ENCODE measurements at places on chromosomes 13 and 19.

GRCh38 chr19:11984986-11985385 lies 20.1 kb downstream of the ZNF763 start:
- no peak for DNase-seq

GRCh38 chr19:30227661-30228112 lies 144.5 kb upstream of the ZNF536 start:
- DNase-seq: peak; percentile 68

DNA sequence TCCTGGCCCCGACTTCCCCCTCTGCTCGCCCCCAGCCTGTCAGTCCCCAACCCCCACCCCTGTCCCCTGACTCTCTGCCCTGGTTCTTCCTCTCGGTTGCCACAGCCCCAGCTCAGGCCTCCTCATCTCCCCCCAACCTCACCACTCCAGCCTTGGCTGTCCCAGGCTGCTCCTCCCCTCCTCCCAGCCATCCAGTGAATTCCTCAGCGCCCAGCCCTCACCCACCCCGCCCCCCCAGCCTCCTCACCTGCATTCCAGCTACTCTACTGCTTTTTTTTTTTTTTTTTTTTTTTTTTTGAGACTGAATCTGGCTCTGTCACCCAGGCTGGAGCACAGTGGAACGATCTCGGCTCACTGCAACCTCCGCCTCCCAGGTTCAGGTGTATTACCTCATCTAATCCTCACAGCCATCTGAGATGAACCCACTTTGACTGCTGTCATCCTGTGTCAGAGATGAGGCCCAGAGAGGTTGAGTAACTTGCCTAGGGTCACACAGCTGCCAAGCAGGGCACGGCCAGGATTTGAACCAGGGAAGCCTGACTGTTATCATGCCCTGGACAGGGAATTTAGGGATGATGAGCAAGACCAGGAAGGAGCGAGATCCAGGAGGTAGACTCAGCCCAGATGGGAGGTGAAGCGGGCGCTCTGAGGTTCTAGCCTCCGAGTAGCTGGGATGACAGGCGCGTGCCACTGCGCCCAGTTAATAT lies 2.6 kb downstream of the SULT2B1 start:
- DNase-seq: peak; percentile 85

GRCh38 chr13:112688560-112689302 lies 1.1 kb upstream of the ATP11A start:
- no peak for DNase-seq

GRCh38 chr19:35901055-35901644 lies 810 bp upstream of the NFKBID start:
- DNase-seq: peak; percentile 47

GRCh38 chr19:34305221-34306083 lies 51.1 kb downstream of the GARRE1 start:
- no peak for DNase-seq

GRCh38 chr13:99743094-99743493 lies 228.5 kb downstream of the ZIC5 start:
- DNase-seq: no peak

GRCh38 chr13:73035660-73036059 lies 23.1 kb upstream of the KLF5 start:
- no peak for DNase-seq

GRCh38 chr19:31505596-31505910 lies 156.3 kb upstream of the TSHZ3 start:
- no peak for DNase-seq

- DNase-seq: no peak
Measured at GRCh38 chr13:77014906-77015685, 11.9 kb downstream of the FBXL3 start.

DNA sequence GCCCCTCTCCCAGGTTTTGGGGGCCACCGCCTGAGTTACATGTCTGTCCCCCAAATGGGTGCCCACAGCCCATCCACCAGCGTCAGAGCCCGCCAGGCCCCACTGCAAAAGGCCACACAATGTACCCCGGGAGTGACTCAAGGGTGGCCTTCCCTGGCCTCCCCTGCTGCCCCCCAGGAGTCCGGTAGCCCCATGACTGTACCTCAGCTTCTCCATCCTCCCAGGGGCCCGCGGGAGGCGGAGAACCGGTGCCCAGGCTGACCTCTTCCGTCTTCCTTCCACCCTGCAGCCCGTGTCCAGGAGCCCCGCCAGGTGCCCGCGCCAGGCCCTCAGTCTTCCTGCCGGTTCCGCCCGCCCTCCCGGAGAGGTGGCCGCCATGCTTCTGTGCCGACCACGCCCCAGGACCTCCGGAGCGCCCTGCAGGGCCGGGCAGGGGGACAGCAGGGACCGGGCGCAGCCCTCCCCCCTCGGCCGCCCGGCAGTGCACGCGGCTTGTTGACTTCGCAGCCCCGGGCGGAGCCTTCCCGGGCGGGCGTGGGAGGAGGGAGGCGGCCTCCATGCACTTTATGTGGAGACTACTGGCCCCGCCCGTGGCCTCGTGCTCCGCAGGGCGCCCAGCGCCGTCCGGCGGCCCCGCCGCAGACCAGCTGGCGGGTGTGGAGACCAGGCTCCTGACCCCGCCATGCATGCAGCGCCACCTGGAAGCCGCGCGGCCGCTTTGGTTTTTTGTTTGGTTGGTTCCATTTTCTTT lies 10.3 kb downstream of the CBARP start:
- DNase-seq: no peak

DNA sequence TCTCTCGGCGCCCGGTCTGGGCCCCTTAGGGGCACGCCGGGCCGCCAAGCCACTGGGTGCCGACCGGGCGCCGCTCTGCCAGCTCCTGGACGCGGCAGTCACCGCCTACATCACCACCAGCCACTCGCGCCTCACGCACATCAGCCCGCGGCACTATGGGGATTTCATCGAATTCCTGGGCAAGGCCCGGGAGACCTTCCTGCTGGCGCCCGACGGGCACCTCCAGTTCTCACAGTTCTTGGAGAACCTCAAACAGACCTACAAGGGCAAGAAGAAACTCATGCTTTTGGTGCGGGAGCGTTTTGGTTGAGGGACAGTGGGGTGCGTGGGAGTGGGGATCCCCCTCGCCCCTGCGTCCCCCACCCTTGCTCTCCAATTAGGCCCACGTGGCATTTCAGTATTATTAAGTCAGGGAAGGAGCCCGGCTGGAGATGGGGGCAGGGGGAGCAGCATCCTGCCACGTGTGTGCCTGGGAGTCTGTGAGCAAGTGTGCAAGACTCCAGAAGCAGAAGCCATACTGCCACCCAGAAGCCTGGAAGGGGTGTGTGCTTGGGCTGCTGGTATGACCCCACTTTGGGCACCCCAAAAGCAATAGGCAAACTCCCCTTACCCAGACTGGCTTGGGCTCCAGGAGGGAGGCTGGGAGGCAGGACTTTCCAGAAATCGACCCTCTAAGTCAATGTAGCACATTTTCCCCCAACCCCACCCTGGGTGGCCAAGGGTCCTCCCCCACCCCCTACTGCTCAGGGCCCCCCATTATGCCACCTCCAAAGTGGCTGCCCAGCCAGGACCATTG lies 35.7 kb downstream of the ZSWIM4 start:
- no peak for DNase-seq

- DNase-seq: no peak
Measured at GRCh38 chr19:56746367-56746766, 74.8 kb upstream of the ZNF835 start.

- no peak for DNase-seq
Measured at GRCh38 chr19:17235971-17236777, 9.5 kb downstream of the NR2F6 start.

DNA sequence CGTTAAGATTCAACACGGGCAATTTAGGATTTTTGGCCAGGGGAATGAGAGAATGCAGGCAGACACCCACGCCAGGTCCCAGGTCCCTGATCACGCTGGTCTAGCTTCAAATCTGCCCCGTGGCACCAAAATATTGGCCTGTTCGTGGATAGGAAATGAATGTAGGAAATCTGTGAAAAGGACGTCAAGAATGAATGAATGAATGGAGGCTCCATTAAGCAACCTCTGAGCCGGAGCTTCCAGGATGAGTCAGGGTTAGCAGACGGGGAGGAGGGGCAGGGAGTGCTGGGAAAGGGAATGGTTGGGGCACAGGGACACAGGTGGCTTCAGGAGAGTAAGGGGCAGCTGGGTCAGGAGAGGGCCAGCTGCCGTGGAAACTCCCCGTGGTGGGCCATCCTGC lies 4.2 kb downstream of the SULT2B1 start:
- peak; percentile 96 for DNase-seq

DNA sequence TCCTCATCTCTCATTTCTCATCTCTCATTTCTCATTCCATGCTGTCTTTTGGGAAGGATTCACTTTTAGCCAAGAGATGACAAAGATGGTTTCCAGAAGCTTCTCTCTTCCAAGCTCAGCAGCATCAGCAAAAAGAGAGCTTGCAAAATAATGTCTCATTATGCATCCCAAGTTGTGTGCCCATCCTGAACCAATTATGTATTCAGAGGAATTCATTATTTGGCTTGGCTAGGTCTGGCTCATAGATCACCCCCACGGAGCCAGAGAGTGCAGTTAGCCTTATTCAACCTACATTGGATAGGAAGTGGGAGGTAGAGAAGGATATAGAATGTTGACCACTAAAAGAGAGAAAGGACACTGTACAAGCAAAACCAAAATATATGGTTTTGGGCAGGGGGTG lies 5.4 kb upstream of the OLFM2 start:
- DNase-seq: no peak

DNA sequence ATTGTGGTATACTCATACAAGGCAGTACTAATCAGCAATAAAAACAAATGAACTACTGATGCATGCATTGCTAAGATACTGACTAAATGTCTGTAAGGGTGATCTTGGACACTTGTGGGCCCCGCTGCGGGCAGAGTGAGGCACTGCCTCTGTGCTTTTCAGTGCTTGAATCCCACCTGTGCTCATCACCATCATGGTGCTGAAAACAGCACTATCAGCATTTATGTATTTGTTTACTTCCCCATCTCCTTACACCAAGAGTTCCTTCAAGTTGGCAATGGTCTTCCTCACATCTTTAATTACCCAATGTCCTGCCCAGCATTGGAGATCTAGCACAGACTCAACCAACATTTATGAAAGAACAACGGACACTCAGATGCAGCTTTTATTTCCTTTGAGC lies 193.7 kb upstream of the RFC3 start:
- no peak for DNase-seq

- no peak for DNase-seq
Measured at GRCh38 chr13:80841414-80841813, 500.5 kb upstream of the SPRY2 start.

DNA sequence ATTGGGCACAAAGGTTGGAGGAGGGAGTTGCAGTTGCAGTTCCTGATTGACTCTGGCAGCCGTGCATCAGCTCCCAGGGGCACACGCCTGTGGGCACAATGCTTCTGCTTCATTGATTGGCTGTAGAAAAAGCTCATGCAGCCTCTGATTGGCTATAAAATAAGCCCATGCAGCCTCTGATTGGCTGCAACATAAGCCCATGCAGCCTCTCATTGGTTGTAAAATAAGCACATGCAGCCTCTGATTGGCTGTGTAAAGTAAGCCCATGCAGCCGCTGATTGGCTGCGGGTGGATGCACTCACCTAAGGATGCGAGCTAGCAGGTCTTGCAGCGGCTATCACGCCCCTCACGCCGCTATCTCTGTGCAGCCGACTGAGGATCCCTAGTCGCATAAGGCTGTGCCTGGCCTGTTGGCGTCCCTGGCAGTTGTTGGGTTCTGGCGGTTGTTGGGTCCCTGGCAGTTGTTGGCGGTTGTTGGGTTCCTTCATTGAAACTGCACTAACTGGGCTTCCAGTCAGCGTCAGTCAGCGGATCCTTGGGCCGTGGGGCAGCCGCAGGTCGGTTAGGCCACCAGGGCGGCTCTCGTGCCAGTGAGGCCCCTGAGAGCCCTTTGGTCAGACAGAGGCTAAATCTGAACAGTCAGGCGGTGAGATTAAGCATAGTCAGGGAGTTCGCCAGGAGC lies at the start of gene SIGLECL1:
TSS of gene SIGLECL1 (plus strand) at position 295 of the 682 bp plus-strand sequence. CDS start 12,993 bp downstream, outside the sequence.
- peak; percentile 100 for DNase-seq

DNA sequence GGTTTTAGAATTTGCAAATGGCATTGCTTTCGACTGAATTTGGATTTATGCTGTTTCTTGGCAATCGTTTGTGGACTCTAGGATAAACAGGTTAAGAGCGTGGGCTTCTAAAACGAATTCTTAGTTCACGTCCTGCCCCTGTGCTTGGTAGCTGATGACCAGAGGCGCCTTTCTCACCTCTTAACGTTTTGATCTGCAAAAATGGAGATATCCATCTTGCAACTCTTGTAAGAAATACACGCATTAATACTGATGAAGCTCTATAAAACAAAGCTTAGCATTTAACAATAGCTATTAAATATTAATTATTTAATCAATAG lies 580 bp upstream of the KATNAL1 start:
- DNase-seq: no peak

- no peak for DNase-seq
Measured at GRCh38 chr19:17125062-17125727, 49.6 kb downstream of the MYO9B start.

DNA sequence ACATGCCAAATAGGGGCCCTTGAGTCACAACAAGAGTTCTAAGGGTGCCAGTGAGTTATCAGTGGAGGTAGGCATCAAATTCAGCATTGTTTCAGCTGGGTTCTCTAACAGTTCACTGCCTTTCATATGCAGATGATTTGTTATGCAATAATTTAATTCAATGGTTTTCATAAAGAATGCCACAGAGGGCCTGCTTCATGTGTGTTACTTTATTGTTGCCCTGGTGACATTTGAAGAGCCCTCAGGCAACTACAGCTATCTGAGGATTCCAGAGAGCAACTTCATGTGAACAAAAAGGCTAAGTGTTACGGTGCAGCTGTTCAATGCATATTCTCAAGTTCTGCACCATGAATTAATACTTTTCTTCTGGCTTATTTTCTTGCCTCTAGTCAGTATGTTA lies 43.1 kb upstream of the STARD13 start:
- no peak for DNase-seq

DNA sequence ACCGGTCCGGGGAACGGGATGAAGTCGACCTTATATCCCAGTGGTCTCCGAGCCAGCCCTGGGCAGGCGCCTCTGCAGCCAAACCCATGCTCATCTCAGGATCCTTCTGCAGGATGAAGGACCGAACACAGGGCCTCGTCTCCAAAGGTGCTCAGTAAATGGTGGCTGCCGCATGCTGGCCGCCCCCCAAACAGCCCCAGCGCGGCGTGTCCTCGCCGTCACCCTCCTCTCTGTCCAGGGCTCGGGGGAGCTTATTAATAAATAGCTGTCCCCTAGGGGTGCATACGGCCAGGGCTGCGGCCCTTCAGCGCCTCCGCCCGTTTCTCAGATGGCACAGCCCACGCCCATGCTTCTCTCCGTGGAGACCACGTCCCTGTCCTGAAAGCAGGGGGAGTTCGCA lies 32.6 kb upstream of the SPACA7 start:
- DNase-seq: no peak

GRCh38 chr19:1884291-1884718 lies 991 bp downstream of the ABHD17A start:
- no peak for DNase-seq

DNA sequence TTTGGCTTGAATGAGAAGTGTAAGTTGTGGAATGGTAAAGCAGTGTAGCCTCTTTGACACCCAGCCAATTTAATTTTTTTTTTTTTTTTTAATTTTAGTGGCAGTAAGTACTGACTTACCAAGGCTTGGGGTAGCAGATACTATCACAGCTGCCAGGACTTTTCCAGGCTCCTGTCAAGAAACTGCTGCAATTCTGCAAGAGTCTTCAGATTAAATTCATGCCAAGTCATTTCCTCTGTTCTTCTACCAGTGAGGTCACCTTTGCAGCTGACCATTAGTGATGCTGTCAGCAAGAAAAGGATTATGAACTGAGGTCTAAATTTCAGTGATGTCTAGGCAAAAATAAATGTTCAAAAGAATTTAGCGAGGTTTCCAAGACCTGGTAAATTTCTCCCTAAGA lies 91.2 kb downstream of the GGACT start:
- DNase-seq: no peak

- DNase-seq: no peak
Measured at GRCh38 chr19:4539169-4539692, 605 bp downstream of the LRG1 start.

Data from Caki2 (cell line).